ENCODE measurements at places on chromosomes 4 and X.

GRCh38 chr4:40721730-40722171, 28.0 kb upstream of the NSUN7 start:
- no peak for DNase-seq

GRCh38 chrX:6981718-6982406, 165.7 kb upstream of the STS start:
- DNase-seq: no peak

DNA sequence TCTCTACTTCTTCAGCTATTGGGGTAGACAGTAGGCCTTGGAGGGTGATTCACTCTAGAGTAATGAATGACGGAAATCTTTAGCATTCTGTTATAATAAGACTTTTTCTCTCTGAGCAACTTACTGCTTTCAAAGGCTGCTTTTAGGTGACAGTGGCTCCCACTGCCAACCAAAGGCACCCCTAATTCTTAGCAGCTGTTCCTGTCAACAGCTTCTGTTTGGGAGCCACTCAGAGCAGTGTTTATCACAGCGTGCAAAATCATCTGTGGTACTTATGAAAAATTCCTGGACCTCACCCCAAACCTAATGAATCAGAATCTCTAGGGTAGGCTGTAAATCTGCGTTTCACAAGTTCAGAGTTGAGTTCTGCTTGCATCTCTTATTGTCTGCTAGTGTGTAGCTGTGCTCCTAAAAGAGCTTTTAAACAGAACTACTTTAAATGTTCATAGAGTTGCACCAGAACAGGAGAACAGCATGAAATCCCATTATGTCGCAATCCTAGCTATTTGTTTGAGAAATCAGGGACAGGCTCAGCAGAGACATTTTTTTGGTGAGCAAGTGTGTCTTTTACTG, 52.8 kb upstream of the POU4F2 start:
- DNase-seq: no peak

DNA sequence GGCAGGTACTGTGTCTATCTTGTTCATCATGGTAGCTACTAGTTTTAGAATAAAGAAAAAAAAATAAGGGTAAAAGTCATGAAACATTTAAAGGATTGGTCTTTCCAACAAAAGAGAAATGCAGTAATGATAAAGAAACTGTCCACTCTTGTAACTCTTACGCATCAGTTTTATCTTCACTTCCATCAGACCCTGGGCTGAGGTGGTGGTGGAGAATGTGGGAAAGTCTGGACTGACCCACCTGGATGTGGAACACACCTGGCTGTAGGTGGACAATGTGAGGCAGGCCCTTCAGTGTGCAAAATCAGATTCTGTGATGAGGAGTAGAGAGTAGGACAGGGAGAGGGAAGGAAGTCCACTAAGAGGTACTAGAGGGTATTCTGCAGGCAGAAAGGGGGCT, 128.6 kb downstream of the RASL11B start:
- no peak for DNase-seq

- no peak for DNase-seq
Measured at GRCh38 chrX:151713849-151714248, 2.0 kb upstream of the FATE1 start.

DNA sequence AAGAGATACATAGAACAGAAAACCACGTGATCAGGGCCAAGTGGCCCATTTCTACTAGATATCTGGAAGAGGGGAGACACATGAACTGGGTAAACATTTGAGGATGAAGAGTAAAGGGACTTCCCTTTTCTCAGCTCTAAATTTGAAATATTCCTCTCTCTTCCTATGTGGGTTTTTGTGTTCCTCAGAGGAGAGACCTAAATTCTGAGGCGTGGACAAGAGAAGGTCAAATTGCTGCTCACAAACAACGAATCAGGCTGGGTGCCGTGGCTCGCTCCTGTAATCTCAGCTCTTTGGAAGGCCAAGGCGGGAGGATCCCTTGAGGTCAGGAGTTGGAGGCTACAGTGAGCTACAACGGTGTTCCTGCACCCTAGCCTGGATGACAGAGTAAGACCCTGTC, 216.0 kb downstream of the PTTG2 start:
- no peak for DNase-seq

GRCh38 chr4:81410680-81411079, 61.0 kb downstream of the RASGEF1B start:
- DNase-seq: no peak

DNA sequence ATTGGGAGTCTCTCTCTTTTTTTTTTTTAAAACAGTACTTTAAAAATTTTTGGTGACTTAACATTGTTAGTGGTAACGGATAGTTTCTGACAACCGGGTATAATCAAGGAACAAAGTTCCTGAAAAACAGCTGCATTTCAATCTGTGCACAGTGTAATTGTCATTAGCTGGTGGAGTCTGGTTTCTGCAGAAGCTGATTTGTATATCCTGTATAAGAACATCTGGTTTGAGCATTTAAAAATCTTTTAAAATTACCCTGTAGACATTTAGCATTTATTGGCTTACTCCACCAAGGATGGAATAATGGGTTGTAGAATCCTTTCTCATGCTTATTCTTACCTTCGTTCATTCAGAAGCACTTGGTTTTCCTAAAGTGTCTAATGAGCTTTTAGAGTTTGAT, 11.2 kb downstream of the JADE1 start:
- DNase-seq: no peak

GRCh38 chr4:107804956-107805355, 19.8 kb upstream of the SGMS2 start:
- DNase-seq: no peak

DNA sequence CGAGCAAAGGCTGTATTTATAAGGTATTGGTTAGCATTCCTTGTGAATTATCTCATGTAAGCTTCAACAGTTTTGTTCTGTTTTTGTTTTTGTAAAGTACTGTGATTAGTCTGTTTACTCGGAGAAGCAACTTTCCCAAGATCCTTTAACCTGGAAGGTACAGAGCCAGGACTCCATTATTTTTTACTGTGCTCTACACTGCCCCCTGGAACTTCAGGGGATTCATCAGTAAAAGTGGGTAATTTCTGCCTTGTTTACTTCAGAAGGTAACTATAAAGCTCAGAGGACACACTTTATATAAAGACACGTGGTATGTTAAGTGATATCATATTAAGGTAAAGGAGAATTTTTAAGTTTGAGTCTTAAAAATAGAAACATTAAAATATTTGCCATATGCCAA, 124.9 kb downstream of the IQCM start:
- no peak for DNase-seq

DNA sequence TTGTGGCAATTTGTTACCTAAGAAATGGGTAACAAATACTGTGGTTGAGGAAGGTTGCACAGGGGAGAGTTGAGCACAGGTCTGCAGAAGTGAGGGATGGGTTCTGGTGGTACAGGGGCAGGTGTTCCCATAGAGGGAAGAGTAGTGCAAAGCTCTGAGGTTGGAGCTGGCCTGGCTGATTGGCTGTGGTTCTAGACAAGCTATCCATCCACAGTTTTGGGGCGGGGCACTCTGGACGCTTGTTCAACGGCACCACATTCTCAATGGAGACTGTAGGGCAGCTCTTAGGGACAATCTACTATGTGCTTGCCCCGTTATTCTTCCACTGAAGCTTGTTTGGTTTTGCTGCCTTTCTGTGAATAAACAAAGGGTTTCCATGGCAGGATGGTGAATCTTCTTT, 35.4 kb downstream of the NAT8L start:
- no peak for DNase-seq

GRCh38 chr4:84159762-84160161, 339.3 kb downstream of the NKX6-1 start:
- no peak for DNase-seq

DNA sequence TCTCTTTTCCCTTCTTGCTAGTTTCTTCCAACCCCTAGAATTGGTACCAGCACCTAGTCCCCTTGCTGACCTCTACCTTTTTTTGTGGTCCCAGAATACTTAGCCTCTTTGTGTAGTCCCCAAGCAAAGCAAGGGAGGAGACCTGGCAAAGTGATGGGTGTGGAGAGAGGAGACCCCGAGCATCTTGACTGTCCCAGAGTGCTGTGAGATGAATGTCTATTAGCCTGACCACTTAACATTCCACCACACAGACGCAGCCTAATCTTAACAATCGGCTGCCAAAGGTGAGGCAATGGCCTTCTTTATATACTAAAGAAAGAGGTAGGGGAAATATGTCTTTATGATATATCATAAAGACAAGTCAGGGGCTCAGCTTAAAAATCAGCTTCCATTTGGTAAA, 55.9 kb downstream of the TRIM2 start:
- no peak for DNase-seq

DNA sequence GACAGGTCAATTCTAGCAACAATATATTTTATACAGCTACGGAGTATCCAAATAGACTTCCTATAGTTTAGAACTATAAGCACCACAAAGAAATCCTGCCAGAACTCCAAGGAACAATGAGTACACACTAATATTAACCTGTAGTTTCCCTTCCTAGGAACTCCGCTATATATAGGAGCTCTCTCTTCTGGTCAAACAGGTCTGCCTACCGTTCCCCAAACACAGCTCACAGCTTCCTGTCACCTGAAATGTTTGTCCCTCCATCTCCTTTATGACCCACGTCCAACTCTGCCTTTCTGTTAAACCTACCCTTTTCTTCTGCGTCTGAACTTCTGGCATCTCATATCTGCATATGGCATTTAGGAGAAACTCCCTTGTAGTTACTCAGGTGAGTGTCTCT, 10.5 kb upstream of the GJB1 start:
- no peak for DNase-seq

GRCh38 chr4:53572600-53572994, 18.7 kb downstream of the LNX1 start:
- no peak for DNase-seq

GRCh38 chrX:78378476-78379115, 51.2 kb upstream of the CYSLTR1 start:
- no peak for DNase-seq

DNA sequence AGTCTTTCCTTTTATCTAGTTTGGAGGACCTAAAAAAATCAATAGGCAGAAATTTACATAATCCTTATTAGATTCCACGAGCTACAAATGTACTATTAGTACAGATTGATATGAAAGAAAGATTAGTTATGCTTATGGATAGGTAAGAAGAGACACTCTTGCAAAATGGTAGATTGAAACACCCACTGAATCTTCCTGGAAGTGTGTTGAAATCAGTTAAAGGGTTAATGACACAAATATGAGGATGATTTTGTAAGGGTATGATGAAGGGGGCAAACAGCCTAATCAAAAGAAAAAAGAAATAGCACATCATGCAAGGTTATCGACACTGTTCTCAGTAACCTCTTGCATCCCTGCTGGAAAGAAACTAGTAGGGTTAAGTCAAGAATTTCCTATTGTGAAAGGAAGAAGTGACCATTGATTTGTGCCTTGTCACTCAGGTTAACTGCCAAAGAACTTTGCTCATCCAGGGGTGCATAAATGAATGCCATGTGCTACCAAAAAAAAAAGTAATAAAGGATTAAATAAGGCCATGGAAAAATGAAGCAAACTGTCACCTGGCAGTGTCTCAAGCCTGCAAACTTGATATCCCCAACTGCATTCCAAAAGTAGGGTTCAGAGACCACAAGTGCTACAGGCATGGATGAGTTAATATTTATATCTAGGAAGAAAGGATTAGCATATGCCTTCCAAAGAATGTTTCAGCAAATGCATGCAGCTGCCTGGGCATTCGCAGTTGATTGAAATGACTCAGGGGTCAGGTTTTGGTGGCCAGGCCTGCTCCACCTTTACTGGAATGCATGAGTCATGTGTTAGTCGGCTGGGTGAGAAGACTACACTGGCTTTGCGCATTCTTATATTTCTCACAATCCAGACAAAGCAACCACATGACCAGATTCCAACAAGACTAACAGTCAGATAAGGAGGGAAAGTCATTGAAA, 78.3 kb upstream of the ATXN3L start:
- DNase-seq: no peak

DNA sequence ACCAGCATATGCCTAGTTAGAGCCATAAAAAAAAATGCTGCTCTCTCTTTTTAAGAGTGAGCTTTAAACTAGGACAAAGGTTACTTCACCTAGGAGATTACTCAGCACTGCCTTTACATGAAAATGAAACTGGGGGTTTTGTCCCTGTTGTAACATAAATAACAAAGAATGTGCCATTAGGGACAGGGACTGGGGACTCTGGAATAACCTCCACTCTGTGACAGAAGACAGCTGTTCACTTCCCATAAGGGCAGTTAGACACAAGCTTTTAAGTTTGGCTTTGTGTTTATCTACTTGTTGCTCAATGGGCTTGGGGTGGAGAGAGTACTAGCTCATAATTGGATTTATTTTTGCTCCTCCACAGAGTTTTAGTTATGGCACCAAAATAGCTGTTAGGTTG, 11.9 kb downstream of the ENPEP start:
- no peak for DNase-seq

- no peak for DNase-seq
Measured at GRCh38 chrX:9597361-9598035, 132.6 kb downstream of the TBL1X start.

- no peak for DNase-seq
Measured at GRCh38 chr4:153025406-153025805, 89.3 kb downstream of the FHDC1 start.

DNA sequence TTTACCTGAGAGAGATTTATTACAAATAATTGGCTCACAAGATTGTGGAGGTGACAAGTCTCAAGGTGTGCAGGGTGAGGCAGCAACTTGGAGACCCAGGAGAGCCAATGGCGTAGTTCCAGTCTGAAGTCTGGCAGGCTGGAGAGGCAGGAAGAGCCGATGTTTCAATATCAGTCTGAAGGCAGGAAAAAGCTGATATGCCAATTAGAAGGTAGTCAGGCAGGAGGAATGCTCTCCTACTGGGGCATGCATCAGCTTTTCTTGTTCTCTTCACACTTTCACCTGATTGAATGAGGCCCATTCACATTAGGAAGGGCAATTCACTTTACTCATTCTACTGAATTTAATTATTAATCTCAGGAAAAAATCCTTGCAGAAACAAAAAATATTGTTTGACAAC, 1351.7 kb upstream of the ADGRL3 start:
- DNase-seq: no peak

- no peak for DNase-seq
Measured at GRCh38 chr4:102525097-102525496, 23.9 kb downstream of the NFKB1 start.

DNA sequence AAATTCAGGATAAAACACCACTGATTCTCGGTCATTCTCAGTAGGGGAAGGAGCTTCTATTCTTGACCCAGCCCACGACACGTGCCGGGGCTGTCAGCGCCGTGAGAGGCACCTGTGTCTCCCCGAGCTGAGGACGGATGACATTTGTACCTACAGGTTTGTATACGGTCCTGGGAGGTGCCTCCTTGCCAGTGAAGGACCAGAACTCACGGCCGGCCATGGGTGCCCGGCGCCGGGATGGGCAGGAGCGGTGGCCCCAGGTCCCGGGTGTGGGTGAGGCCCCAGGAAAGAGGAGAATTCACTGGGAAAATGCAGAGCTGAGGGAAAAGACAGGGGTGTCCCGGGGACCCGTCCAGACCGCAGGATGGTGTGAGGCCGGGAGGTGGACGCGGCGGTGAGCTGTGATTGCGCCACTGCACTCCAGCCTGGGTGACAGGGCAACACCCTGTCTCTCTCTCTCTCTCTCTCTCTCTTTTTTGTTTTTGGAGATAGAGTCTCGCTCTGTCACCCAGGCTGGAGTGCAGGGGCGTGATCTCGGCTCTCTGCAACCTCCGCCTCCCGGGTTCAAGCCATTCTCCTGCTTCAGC, 48.9 kb upstream of the PPP2R3B start:
- DNase-seq: no peak

- no peak for DNase-seq
Measured at GRCh38 chrX:46647251-46647650, 73.7 kb downstream of the CHST7 start.

Data from stimulated activated CD4-positive, alpha-beta T cell treated with anti-CD3 and anti-CD28 coated beads, Interleukin-1b, Interleukin-23, amount 100 ng/mL, for 1 hour (primary cell).